Muscle of arm (tissue), 14 donors: ENCODE measurements at places on chromosomes 16 and 17.

- DNase-seq = no peak
These were observed 3.3 kb downstream of the CFAP20 start for GRCh38 chr16:58125781-58126335.

GRCh38 chr17:34502426-34502825, 77.0 kb upstream of the TMEM132E start:
- no peak for DNase-seq

DNA sequence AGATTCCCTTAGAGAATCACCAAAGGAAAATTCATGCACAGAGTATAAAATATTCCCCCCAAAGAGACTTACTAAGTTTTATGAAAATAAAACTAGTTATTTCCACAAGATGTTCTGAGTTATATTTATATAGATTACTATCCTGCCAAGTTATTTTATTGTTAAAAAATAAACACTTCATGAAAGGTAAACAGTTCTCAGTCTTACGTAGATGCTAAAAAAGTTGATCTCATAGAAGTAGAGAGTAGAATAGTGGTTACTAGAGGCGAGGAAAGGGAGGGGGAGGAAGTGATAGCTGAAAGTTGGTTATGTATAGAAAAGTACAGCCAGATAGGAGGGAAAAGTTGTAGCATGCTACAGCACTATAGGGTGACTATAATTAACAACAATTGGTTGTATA, 65.2 kb downstream of the USP32 start:
- DNase-seq = no peak

GRCh38 chr17:20234276-20234675, 225.1 kb downstream of the SPECC1 start:
- DNase-seq = no peak

DNA sequence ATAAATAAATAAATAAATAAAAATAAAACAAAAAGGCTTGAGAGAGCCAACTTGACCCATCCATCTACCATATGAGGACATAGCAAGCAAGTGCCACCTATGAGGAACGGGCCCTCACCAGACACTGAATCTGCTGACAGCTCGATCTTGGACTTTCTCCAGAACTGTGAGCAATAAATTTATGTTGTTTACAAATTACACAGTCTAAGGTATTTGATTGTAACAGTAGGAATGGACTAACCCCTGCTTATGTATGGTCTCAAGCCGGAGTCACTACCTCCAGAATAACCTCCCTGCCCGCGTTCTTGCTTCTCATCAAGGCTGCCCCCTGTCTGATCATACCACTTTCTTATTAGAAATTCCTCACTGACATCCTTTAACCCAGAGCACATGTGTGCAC, 9.9 kb downstream of the SLC5A11 start:
- no peak for DNase-seq

DNA sequence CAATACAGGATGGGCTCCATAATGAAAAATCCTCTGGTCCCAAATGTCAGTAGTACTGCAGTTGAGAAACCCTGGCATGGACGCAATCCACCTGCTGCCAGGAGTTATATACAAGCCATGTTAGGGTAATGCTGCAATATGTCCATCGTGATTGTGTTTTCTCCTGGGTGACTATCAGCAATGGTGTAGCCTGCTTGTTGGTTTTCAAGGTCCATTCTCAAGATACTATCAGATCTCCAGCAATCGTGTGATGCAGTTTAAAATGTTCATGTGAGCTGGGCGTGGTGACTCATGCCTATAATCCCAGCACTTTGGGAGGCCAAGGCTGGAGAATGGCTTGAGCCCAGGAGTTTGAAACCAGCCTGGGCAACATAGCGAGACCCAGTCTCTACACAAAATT, 24.0 kb downstream of the ABCC1 start:
- no peak for DNase-seq

GRCh38 chr16:82758904-82759303, 132.1 kb downstream of the CDH13 start:
- no peak for DNase-seq

DNA sequence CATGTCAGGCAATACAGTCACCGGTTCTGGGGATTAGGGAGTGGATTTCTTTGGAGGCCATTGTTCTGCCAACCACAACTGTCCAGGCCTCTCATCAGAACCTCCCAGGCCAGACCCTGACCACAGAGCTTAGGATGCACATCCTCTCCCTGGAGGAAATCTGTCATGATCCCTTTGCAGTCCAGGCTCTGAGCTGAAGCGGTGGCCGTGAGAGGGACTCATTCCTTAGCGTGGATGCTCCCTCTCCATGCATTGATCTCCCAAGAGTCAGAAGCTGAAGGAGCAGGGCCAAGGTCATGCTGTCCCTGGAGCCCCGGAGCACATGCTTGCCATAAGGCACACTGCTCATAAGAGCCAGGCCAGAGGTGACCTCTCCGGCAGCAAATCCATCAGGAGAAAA, 181.4 kb downstream of the COPRS start:
- no peak for DNase-seq

GRCh38 chr17:32701871-32702270, 175.1 kb downstream of the MYO1D start:
- DNase-seq = no peak

DNA sequence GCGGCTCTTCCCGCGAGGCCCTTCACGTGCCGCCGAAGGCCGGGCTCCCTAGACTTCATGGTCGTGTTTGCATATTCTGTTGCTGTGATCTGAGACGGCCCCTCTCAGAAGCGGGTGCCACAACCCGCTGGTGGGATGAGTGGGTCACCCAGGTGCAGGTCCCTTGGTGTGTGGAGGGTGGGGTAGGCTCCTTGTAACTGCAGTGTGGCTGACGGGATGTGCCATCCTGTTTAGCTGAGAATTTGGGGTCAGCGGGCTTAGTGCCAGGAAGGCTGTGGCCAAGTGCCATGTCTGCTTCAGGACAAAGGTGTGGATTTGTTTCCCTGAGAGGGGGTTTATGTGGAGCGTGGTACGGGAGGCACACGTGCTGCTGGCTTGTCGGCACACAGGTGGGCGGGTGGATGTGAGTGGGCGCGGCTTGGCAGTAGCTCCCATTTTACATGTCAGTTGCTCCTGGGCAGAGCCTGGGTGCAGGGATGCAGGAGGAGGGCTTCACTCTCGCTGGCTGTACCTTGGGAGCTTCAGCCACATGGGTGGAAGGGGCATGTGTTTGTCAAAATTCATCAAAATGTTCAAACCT, 9.2 kb upstream of the WFIKKN1 start:
- no peak for DNase-seq

DNA sequence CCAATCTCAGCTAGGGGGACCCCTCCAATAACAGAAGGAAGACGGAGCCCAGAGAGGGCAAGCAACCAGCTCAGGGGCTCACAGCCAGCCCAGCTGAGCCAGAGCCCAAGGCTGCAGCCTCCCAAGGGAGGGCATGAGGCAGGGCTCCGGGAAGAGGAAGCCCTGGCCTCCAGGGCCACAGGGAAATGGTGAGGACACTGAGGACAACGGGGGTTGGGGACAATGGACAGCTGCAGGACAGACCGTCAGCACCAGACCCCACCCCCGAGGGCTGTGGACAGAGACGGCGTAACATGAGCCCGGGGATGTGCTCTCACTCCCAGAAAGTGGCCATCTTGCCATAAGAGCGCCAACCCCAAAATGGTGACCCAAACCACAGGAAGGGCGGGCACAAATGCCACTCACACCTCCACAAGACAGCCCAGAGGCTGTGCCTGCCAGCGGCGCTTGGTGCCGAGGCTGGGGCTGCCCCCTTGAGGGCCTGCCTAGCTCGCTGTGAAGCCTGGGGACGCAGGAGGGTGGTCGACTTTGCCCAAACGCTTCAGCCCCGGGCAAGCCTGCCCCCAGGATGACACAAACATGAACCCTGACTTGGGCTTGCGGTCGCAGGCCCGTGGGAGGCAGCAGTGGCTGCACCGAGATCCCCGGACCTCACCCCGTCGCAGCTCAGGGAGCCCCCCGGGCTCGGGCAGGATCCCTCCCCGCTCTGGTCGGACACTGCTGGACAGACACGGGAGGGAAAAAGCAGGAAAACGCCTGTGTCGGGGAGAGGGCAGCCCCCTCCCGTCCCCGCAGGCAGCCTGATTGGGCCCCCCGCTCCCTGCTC, 10.5 kb downstream of the PIMREG start:
- DNase-seq = no peak

DNA sequence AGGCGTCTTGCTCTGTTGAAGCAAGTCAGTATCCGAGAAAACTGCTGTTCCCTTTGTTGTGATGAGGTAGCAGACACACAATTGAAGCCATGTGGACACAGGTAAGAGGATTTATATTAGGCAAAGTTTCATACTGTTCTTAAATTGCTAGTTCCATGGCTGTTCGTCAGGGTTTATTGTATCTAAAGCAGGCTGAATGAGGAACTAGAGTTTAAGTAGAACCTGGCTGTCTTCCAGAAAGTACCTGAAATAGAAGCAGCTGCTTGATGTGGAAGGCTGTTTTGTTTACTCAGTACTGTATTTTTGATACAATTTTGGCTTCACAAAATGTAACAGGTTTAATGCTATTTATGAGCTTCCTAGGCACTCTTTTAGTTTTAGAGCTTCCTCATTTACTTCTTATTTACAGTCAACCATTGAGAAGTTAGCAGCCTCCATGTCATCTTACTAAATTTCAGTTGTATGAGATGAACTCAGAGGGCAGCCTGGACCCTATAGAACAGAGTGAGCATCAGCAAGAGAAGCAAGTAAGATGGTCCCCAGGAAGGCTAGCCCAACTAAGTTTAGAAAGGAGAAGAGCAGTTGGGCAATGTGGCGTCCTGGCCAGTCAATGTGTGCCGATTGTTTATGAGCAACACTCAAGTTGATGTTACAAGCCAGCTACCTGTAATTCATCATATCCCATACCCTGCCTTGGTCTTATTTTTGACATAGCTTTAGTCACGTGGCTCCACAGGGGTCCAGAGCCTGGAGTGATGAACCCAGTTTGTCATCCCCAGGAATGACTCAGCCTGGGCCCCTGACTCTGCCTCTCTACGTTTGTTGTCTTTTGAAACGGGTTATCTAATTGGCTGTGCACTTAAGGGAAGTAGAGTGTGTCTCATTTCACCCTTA, 9.7 kb upstream of the ARL2BP start:
- DNase-seq = no peak

DNA sequence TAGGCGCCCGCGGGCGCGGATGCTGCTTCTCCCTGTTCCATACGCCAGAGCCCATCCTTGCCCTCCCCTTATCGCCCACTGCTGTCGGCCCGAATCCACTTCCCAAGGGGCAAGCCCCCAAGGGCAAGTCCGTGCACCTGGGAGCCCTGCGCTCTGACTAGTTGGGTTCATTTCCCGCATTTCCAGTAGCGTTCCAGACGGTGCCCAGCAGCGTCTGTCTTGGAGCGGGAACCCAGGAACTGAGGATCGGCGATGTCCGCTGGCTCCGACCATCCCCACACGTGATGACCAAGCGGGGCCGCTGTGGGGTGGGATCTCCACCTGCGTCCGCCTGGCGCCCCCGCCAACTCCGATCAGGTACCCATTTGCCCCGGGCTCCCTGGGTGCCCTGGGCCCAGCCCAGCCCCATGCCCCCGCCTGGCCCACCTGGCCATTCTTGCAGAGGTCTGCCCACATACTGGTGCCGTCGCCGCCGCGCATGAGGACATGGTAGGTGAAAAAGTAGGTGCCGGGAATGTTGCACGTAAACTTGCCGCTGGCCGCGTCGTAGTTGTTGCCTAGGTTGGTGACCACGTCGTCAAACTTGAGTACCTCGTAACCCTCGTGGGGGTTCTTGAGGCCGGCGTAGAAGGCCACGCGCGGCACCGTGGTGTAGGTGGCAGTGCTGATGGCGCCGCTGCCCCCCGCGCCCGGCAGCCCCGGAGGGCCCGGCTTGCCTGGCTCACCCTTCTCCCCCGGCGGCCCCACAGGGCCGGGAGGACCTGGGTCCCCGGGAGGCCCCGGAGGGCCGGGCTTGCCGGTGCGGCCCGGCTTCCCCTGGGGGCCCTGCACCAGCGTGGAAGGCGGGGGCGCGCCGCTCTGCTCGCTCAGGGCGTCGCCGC, 837 bp downstream of the C1QL1 start:
- no peak for DNase-seq

DNA sequence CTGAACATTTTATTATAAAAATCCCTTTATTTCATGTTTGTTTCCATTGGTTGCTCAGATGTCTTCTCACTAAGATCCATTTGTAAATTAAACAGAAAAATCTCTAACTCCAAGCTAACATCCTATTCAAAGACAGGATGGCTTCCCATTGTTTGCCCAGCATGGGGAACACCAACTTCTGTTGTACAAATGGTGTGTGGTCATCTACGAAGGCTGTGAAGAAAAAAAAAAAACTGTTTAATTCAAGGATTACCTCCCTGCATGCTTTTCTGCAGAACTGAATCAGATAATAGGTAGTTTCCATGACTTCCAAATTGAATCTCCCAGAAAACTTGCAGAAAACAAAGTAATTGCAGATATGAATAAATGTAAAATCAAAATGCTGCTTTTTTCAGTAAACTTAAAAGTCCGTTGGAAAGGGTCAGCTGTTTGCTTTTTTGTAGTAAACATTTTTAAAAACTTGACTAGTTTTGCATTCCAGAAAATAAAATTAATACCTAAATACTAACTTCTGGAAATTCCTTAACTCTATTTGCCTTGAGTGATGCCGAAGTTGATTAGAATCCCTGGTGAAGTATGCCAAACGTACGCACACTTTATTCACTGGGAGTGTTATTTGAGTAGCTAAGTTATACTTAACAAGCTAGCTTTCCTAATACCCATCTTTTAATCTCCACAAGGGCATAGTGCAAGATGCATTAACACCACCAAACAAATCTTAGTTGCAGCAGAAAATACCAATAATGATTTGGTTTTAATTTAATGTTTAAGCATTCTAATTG, 7.7 kb downstream of the SALL1 start:
- no peak for DNase-seq

DNA sequence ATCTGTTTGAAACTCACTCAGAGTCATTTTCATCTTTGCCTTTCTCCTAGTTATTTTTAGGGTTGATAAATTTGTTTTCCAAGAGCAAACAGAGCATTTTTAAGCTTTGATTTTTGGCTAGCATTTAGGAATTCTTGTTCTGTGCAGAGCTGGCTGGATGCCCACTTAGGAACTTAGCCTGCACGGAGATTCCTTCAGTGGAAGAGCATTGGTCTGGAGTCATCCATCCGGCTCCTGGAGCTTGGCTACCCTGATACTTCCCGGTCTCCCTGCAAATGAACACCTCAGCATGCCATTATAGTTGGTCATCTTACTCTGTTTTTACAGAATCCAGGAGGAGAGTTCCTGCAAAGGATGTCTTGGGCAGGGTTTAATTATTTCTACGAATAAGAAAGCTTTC, 57.1 kb downstream of the SPECC1 start:
- peak; percentile 77 for DNase-seq

DNA sequence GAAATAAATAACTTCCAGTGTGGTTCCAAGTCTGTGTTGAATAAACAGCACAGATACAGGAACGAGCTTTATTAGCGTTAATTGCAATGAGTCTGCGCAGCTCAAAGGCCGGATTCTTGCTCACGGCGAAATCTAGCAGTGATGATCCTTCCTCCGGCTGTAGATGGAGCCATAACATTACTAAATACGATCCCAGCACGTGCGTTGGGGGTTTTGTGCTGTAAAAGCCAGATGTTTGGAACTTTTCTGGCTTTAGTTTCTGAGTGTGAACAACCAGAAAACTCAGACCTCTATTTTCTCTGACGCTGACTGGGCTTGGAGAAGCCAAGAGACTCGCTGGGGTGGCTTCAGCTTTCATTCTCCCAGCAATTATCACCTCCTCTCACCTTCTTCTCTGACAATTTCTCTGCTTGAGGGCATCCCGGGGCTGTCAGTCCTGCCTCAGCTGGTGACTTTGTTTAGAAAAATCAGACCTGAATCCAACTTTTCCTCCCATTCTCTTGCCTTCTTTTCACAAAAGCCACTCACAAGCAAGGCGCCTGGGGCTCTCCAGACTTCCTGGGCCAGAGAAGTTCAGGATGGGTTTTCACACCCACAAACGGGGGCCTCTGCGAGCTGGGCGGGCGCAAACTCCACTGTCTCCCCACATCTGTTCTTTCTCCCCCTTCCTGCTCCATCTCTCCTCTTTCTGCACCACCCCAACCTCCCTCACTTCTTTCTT, 47.1 kb upstream of the AKTIP start:
- DNase-seq = peak; percentile 90
